Left lobe of liver (tissue), 2 donors: ENCODE measurements at places on chromosomes 6 and 20. TPM values are rescaled to one million over a fixed set of nuclear protein-coding genes. Genes with fewer than 3 reads are reported as not detected.

GRCh38 chr20:20371083-20371482, 3.2 kb downstream of the INSM1 start:
- no peak for DNase-seq

DNA sequence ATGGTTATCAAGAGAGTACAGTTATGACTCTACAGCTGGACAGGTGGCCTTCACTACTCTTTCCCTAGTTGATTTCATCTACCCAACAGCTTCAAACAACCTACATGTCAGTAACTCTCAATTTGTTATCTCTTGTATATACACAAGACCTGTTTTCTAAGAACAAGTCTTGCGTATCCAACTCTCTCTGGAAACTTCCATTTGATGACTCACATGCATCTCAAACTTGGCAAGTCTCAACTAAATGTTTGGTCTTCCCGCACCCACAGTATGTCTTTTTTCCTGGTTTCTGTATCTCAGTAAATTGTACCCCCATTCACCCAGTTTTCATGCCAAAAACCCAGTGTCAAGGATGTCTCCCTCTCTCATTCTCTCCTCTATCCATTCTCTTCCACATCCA, 97.7 kb downstream of the BTBD9 start:
- DNase-seq: no peak

DNA sequence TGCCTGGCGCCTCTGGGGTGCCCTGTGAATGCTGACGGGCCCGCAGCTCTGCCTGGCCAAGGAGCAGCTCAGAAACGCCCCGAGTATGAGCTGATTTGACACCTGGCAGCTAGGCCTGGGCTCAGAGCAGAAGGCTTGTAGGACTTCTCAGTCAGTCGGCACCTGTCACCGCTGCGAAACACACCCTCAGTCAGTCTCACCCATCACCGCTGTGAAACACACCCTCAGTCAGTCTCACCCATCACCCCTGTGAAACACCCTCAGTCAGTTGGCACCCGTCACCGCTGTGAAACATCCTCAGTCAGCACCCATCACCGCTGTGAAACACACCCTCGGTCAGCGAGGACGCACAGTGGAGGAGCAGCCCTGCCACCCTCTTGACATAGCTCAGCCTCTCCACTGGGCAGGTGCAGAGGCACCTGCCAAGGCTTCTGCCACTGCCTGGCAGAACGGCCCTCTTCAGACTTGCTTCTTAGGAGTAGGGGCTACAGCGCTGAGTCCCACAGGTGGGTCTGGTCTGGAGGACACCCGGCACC, 109.0 kb downstream of the PSMB1 start:
- DNase-seq: no peak

GRCh38 chr20:54047048-54047447, 23.3 kb downstream of the BCAS1 start:
- DNase-seq: no peak

- no peak for DNase-seq
Observed at GRCh38 chr6:126156973-126157372, 170.6 kb downstream of the TRMT11 start.

GRCh38 chr6:84836366-84836765, 72.0 kb upstream of the TBX18 start:
- no peak for DNase-seq

GRCh38 chr6:105111871-105112270, 67.9 kb downstream of the POPDC3 start:
- DNase-seq: no peak

GRCh38 chr6:143872201-143872600, 7.9 kb downstream of the ZC2HC1B start:
- no peak for DNase-seq

GRCh38 chr6:64477391-64477790, 841.8 kb downstream of the PHF3 start:
- DNase-seq: no peak

DNA sequence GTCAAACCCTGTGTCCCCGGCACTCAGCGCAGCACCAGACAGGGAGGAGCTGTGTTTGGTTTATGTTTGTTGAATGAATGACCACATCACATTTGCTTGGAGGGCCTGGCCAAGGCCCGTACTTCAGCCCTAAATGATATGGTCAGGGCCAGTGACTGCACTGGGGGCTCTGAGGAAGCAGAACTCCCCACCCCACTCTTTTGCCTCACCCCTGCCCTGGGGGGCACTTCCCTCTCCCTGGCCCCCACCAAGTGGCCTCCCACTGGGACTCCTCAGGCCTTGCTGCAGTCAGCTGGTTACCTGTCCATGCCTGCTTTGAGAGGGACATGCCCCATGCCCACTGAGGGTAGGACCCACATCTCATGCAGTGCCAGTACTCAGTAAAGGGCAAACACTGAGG, 2.9 kb downstream of the ADISSP start:
- no peak for DNase-seq

- DNase-seq: peak; percentile 72
Observed at GRCh38 chr6:38404355-38404754, 235.4 kb downstream of the BTBD9 start.

GRCh38 chr6:137323860-137324259, 104.7 kb upstream of the IFNGR1 start:
- no peak for DNase-seq

The PRRT1 gene
- total RNA-seq: 0.38 TPM

The CLPSL1 gene
- total RNA-seq: not detected

The SUMO4 gene
- 1.1 TPM for total RNA-seq

The RAET1E gene
- total RNA-seq: not detected

The CTAGE9 gene
- not detected for total RNA-seq

The SPATA25 gene
- total RNA-seq: 4.2 TPM
